ENCODE measurements at places on chromosomes 3 and 15.

DNA sequence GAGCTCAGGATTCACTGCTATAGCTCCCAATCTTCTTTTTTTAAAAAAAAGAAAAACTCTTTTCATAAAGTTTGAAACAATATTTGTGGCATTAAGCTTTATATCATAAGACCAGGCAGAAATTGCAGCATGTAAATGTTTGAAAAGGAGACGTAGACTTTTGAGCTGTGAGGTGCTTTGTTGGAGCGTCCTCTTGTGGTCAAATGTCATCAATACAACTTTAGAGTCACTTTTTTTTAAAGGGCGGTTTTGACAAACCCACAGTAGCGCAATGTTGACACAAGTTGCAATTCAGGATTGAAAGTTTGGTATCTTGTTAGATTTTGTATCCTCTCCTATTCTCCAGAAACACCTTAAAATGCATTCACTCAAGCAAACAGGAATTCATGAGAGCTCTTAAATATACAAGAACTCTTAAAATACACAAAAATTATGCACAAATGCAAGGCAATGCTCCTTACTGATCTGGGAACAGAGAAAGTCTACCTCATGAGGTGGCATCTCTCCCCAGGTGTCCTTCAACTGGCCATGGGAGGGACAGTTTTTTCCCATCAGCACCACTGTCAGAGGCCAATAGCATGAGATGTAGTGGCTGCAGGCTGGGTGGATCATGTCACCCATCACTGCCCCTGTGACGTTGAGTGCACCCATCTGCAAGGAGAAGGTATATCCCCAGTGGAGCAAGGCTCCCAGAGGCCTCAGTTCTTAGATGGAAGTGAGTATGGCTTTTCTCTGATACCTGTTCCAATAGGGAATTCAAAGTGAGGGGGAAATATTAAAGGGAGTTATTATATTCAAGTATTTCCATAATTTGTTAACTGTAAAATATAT is 70.7 kb downstream of the ANXA2 start:
- DNase-seq = peak; percentile 19

GRCh38 chr3:133441867-133442270 is 42.0 kb downstream of the BFSP2 start:
- no peak for DNase-seq

DNA sequence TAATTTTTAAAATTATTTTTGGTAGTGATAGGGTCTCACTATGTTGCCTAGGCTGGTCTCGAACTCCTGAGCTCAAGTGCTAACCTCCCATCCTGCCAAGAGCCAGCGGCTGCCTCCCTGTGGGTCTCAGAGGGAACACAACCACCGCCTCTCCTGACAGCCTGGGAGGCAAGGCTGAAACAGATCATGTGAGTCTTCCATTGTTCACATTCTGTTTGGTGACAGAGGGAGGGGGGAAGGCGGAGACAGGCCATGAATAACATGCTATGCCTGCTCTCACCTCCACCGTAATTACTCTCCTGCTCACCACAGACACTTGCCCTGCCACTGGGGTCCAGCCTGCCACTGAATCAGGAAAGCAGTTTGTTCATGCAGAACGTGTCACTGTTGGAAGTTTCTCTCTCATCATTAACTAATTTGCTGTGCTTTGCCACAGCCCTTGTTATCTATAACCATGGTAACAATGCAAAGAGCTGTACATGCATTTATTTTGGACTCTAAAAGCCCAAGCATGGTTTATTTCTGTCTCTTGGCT is 78.4 kb upstream of the RASGRF1 start:
- no peak for DNase-seq

DNA sequence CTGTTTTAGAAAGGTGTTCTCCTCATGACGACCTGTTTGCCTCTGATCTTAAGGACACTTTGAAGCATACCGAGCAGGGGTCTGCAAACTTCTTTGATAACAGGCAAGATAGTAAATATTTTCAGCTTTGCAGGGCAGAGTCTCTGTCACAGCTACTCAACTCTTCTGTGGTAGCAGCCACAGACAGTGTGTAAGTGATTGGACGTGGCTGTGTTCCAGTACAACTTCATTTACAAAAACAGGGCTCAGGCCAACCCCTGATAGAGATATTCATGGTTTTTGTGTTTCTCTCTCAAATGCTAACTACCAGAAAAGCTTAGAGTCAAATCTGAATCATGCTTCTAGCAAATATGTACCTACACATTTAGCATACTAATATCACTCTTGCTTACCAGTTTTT is 51.5 kb downstream of the TGFBR2 start:
- DNase-seq = no peak

DNA sequence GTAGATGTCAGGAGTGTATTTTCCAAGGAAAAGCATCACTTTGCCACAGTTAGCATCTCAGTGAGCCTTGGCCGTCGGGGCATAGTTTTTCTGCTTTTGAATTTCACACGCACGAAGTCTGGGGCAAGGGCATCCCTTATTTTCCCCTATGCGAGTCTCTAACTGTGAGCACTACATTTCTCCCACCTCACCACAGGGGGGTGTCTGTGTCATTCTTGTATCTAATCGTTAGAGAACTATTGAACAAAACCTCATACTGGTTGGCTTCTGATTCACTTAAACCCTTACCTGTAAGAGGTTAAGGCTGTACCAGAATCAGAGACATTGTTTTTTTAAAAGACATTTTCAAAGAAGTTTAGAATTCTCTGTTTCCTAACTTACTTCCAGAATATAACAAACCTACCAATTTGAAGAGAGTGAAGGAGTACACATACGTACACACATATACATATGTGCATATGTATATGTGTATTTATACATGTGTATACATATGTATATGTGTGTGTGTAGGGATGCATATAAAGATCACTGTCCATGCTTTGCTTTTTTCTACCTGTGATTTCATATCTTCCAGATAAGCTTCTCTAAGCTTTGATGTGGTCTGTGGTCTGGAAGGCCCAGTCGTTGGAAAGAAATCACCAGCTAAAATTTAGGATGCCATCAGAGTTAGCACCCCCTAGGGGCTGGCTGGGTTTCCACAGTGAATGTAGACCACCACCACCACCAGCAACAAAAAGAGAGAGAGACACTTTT is 49.4 kb downstream of the MYZAP start:
- DNase-seq = peak; percentile 59

- DNase-seq = no peak
Observed at GRCh38 chr15:98745179-98745578, 96.8 kb downstream of the IGF1R start.

DNA sequence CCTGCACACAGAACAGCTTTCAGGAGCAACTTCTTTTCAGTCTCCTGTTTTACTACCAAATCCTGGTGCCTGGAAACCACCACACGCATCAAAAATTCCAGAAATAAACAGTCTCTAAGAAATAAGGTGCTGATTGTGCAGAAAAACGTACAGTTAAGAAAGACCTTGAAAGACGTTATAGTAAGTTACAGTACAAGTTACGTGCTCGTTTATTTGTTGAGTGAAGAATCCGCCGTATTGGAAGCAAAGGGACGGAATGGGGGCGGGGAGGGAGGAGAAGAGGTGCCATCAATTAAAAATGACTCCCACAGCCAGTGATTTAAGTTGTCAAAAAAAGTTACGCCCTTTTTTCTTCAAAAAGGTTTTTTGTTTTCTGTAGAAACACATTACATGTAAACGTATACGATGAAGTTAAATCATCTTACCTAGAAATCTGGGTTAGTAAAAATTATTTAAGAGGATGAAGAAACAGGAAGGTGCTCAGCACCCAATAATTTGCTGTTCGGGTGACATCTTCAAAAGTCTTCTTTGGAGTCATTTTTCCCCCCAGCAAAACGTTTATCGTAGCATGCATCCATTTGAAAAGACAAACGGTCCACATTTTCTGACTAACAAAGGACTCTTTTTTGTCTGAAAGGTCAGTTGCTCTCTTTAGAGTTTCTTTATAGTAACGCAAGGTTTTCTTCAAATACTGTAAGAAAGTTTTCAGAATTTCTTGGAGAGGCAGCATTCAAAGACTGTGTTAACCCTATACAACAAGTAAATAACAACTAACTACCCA is 782 bp upstream of the UACA start:
- DNase-seq = no peak

GRCh38 chr15:76894174-76894573 is 11.0 kb downstream of the SCAPER start:
- DNase-seq = no peak

DNA sequence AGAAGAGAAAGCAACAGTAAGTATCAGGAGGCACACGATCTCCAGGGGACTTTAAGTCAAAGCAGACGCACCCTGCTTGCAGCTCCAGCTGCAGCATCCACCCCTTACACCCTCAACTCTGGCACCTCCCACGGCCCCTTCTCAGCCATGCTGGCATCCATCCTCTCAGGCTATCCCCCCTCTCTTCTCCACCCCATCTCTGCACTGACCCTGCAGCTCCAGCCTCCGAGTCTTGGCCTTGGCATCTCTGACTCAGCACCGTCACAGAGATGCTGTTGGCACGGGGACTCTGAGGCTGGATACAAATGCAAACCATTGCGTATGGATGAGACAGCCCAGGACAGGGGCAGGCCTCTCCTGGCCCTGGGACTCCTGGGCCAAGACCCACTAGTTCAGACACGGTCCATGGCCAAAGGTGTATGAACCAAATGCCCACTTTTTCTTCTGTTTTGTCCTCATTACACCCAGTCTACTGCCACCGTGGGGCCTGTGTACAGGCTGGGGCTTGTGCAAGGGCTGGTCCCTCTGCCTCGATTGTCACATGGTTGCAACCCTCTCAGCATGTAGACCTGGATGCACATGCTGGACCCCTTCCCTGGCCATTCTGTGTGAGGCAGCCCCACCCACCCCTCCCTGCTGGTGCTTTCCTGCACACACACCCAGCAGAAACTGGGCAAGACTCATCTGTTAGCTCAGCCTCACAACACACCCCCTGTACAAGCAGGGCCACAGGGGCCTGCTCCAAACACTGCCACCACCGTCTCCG is 18.7 kb upstream of the ZXDC start:
- DNase-seq = no peak

DNA sequence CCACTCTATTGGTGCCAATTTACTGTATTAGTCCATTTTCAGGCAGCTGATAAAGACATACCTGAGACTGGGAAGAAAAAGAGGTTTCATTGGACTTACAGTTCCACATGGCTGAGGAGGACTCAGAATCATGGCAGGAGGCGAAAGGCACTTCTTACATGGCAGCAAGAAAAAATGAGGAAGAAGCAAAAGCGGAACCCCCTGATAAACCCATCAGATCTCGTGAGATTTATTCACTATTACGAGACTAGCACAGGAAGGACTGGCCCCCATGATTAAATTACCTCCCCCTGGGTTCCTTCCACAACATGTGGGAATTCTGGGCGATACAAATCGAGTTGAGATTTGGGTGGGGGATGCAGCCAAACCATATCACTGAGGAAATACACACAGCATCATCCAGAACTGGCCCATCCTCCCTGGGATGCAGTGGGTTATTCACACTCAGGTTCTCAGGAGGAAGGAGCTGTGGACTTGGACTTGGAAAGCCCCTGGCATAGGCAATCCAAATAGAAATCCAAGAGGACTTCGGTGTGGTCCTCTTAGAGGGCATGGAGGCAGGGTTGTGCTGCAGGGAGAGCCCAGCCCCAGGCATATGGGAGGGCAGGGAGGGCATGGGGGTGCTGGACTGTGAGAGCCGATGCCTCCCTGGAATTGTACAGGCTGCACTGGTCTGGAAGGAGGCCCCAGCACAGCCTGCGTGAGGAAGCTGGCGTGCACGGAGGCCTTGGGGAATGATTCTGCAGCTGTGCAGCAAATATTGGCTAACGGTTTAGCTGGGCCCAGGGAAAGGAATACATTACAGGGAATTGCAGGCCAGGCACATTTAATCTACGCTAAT is 62.9 kb downstream of the EFCAB12 start:
- no peak for DNase-seq

- DNase-seq = no peak
Observed at GRCh38 chr3:179589143-179589542, 15.3 kb downstream of the MRPL47 start.

DNA sequence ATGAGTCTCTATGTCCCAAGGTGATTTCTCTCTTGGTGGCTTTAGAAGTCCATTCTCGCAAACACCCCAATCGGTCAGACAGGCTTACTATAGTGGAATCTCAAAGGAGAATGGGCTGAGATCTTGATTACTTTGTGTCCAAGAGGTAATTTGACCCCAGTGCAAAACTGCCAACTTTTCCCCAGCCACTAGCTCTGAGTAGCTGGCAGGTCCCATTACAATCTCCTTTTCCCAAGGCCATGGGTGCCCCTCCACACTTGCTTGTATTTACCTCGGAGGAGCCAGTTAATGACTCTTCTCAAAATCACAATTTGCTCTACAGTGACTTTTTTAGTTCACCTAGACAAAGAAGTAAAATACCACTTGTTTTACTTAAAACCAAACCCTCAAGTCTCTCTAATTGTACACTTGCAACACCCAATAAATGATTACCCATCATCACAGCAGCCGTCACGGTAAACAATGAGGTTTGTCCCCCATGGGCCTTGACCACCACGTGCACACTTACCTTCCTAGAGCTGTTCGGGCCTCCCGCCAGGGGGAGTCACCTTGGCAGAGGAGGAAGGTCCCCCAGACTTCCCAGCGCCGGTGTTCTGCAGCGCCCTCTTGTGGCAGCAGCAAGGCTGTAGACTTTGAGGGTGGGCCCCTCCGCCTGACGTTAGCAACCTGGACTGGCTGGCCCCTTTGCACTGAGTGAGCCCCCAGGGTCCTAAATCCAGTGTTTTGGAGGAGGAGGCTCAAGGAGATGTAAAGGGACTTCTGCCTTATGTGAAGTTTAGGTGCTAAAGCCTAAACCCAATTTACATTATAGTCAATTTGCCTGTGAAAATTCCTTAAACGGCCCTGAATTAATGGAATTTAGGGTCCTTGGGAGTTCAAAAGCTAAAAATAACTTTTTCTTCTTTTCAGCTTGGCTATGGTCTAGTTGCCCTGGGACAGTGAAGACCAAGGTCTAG is 18.7 kb upstream of the HDAC11 start:
- peak; percentile 94 for DNase-seq

- DNase-seq = peak; percentile 37
Observed at GRCh38 chr3:121883507-121883906, 10.7 kb upstream of the SLC15A2 start.

DNA sequence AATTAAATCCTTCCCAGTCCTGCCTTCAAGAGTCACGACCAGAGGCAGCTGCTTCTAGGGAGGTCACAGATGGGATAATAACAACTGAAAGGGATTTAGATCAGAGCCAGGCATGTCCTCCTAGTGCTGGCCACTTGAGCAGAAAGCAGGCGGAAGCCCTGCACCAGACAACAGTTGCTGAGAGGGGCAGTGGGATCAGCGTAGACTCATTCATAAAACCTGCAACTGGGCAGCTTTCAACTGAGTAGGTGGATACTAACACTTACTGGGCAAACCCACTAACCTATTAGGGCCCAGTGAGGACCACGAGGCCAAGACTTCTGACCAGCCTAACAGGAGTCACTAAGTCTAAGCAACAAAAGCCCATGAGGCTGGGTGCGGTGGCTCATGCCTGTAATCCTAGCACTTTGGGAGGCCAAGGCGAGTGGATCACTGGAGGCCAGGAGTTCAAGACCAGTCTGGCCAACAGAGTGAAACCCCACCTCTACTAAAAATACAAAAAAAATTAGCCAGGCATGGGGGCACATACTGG is 67.0 kb downstream of the DAPK2 start:
- DNase-seq = no peak

DNA sequence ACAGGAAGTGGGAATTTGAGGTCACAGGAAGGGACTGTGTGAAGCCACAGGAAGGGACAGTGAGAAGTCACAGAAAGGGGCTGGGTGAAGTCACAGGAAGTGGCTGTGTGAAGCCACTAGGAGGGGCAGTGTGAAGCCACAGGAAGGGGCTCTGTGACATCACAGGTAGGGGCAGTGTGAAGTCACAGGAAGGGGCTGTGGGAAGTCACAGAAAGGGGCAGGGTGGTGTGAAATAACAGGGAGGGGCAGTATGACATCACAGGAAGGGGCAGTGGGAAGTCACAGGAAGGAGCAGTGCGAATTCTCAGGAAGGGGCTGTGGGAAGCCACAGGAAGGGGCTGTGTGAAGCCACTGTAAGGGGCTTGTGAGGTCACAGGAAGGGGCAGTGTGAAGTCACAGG is 35.8 kb downstream of the GASK1A start:
- DNase-seq = no peak
